ENCODE measurements at places on chromosomes 4 and X.
A peak's percentile ranks its signal among the peaks of the same experiment; 100 is the strongest.

- no peak for DNase-seq
Observed at GRCh38 chr4:5166377-5166776, 115.1 kb downstream of the STK32B start.

GRCh38 chr4:38004062-38004461 lies 43.9 kb downstream of the PTTG2 start:
- no peak for DNase-seq

GRCh38 chrX:30910124-30910860 lies 21.2 kb upstream of the TAB3 start:
- peak; percentile 37 for DNase-seq

GRCh38 chr4:81102107-81102506 lies 71.6 kb downstream of the BMP3 start:
- no peak for DNase-seq

DNA sequence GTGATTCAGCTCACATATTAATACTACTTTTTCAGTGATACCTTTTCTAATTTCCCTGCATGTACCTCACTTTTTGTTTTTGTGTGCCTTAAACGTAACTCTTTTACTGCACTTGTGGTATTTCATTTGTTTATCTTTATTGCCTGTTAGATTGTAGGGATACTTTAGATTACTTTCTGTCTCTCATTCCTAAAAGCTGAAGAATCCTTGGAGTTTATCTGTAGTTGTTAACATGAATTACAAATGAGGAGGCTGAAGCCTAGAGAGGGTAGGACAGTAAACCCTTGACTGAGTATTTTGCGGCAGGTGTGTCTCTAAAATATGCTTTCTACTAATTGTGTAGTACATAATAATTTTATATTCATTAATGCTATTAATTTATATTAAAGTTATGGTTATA lies 34.9 kb downstream of the BMP2K start:
- DNase-seq, result no peak

GRCh38 chr4:38930707-38931106 lies 63.1 kb downstream of the FAM114A1 start:
- DNase-seq, result no peak

GRCh38 chr4:36439556-36439955 lies 158.1 kb downstream of the DTHD1 start:
- DNase-seq, result no peak

GRCh38 chrX:16870862-16871815 lies 977 bp upstream of the RBBP7 start:
- DNase-seq, result no peak

DNA sequence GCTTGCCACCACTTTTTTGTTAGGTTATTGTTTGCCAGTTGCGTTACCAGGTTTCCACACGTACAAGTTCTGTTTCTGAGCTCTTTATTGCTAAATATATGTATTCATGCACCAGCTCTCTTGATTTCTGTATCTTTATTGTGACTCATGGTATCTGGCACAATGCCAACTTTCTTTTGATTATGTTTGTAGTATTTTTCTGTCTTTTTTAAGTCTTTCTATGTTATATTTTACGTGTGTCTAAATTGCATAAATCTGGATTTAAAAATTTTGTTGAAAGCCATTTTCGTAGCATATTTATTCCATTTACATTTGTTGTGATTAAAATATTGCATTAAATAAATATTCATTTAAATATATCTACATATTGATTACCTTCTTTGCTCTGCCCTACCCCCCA lies 73.8 kb downstream of the KDM6A start:
- DNase-seq, result peak; percentile 8

DNA sequence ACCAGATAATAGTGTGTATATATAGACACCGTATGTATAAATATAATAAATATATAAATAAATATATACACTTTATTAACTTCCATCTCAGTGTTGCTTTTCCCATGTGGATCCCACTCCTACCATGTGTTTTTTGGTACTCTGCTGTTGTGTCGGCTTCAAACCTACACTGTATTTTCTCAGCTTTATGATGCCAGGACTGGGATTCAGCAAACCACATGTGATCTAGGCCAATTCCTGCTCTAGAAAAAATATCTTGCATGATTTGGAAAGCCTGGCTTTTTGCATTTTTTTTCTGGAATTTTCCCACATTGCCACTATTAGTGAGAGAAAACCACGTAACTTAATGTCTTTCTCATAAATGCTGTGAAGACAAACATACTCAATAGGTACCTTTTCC lies 55.8 kb downstream of the POLR2B start:
- no peak for DNase-seq

DNA sequence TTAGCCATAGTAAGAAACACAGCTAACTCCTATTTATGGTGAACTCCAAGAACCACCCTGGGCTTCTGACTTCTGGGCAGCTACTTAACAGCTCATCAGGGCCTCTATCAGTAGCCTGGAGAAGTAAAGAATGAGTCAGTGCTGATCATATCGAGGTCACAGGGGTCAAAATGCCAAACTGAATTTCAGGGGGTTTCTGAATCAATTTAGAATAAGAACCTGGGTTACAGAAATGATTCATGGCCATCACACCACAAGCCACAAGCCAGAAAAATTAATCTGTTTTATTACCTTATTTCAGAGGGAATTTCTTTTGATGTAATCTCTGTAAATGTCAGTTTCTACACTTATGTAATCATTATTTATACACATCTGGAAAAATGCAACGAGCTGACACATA lies 64.4 kb downstream of the CHST7 start:
- DNase-seq, result no peak

- no peak for DNase-seq
Observed at GRCh38 chr4:172035562-172035961, 222.4 kb downstream of the GALNTL6 start.

DNA sequence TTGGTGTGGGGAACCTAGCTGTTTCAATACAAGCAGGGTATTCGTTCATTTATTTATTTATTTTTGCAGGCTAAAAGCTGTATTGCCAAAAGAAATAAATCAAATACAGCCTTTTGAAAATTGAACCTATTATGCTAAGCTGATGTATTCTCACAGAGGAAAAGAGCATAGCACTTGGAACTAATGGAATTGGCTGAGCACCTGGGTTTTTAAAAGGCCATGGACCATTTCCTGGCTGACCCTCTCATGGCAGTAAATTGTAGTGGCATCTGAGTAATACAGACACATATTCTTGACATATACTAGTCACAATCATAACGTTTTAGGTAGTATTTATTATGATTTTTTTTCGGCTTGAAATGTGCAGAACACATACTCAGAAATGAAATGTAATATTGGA lies 71.8 kb upstream of the ALG13 start:
- no peak for DNase-seq

DNA sequence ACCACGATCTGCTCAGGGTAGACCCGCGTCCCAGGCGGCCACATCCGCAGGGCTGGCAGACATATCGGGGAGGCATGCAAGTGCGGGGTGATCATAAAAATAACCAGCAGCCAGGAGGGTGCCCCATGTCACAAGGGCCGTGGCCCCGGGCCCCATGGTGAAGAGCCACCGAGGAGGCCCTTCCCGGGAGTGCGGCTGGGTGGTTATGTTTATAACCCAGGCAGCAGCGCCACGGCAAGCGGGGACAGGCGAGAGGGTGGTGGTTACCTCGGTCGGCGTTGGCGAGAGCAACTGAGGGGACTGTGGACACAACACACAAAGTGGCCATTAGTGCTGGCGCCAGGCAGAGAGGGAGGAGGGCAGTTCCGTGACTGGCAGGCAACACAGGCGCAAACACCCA lies 92.7 kb upstream of the AFAP1 start:
- no peak for DNase-seq

DNA sequence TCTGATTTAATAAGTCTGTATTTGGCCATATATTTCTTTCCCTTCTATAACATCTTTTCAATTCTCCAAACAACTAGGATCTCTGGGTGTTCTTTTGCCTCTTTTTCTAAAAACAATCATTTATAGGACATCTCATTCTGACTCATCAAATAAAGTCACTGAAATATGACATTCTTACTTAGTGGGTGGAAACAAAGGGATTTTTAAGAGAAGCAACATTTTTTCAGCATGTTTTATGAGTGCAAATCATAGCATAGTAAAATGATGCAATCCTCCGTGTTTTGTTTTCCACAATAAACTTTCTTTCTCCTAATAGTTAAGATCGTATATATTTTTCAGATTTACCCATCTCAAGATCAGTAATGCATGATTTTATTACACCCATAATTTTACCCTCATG lies 179.8 kb downstream of the SPCS3 start:
- DNase-seq, result no peak

- no peak for DNase-seq
Observed at GRCh38 chr4:3688018-3688998, 77.9 kb upstream of the ADRA2C start.

GRCh38 chr4:8147231-8147970 lies 11.2 kb downstream of the ABLIM2 start:
- DNase-seq, result no peak

DNA sequence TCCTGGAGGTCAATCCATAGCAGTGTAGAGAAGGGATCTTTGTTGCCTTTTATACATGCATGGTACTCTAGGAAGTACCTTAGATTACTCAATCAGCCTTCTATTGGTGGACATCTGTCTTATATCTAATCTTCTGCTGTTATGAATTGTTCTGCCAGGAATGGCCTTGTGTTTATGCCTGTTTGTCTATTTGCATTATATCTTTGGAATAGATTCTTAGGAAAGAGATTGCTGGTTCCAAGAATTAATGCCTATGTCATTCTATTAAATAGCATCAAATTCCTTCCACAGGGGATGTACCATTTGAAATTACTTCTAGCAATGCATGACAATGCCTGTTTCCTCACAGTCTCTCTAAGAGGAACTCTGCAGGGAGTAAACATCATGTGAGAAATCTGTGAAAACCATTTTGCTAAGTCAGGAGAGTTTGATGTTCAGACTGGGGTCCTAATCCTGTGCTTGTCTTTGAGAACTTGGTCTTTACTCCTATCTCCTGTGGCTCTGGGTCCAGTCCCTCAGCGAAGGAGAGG lies 42.5 kb downstream of the BEX3 start:
- DNase-seq, result no peak

GRCh38 chrX:9604111-9604907 lies 139.5 kb downstream of the TBL1X start:
- DNase-seq, result no peak

GRCh38 chr4:11480683-11481082 lies 52.0 kb upstream of the HS3ST1 start:
- peak; percentile 96 for DNase-seq

GRCh38 chr4:79598214-79598613 lies 190.2 kb upstream of the GK2 start:
- DNase-seq, result no peak

DNA sequence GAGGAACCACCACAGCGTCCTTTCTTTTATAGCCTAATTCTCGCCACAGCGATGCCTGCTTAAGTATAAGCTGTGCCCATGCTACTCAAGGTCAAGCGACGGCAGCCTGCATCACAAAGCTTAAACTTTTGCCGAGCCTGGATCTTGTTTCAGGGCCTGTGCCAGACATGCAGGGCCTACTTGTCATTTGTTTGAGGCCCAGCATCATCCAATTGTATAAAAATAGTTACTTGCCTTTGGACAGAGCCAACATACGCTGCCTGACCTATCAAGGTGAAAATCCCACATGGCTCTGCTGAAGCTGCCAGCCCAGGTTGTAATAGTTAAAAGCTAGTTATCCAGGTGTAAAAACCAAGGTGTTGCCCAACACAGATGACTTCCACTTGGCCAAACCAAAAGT lies 107.1 kb downstream of the TMEM131L start:
- DNase-seq, result no peak

DNA sequence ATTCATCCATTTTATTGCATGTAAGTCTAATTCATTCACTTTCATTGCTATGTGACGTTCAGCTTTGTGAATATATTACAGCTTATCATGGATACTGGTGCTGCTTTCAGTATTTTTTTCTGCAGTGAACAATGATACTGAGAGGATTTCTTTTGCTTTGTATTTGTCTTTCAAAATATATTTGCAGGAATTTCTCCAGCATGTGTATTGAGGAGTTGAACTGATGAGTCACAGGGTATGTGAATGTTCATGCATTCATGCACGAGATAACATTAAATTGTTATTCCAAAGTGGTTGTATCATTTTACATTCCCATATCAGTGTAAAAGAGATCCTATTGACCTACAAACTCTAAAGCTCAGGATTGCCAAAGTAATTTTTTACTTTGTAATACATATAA lies 283.8 kb upstream of the ARSJ start:
- no peak for DNase-seq

- DNase-seq, result no peak
Observed at GRCh38 chr4:156390599-156391324, 437.1 kb upstream of the CTSO start.

DNA sequence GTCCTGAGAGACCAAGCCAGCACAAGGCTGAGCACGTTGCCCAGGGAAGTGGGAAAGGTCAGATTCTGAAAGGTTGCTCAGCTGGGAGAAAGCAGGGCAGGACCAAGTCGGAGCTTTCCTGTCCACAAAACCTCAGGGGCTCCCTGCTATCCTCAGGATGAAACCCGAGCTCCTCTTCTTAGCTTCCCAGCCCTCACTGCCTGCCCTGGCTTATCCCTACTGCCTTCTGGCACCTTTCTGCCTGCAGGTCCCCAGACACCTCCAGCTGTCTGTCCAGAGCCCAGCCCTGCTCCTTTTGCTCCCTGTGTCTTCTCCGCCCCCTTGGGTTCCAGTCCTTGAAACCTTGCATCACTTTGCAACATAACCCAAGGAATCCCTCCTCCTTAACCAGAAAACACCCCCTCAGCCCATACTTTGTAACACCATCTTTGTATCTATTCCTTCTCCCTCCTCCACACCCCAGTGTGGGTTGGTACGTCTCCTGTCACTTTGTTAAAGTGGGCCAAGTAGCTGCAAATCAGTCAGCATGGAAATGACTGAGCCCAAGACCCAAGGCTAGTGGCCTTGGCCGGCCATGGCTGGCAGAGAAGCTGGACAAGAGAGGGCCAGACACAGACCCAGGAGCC lies 20.0 kb upstream of the PRRG3 start:
- no peak for DNase-seq

DNA sequence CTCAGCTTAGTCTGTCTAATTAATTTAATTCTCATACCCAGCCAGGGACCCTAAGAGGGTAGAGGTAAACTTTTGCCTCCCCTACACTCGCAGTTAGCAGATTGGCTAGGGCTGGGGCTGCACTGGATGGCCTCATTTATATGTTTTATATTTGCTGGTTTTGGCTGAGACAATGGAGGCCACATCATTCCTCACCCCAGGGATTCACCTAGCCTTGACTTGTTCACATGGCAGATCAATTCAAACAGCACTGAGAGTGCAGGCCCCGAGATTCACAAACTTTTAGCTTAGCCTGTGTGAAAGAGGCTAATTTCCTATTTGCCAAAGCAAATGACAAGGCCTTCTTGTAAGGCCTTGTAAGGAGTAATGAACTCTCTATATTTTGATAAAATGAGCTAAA lies 844.4 kb downstream of the ARAP2 start:
- no peak for DNase-seq

Measured in HL-60 (cell line).